ENCODE measurements at places on chromosomes 13 and 19. TPM values are rescaled to one million over a fixed set of nuclear protein-coding genes. Genes with fewer than 3 reads are reported as not detected.
A peak's percentile ranks its signal among the peaks of the same experiment; 100 is the strongest.

Gene RFPL4AL1
- not detected for total RNA-seq

Gene NOP53
- total RNA-seq: 296 TPM

DNA sequence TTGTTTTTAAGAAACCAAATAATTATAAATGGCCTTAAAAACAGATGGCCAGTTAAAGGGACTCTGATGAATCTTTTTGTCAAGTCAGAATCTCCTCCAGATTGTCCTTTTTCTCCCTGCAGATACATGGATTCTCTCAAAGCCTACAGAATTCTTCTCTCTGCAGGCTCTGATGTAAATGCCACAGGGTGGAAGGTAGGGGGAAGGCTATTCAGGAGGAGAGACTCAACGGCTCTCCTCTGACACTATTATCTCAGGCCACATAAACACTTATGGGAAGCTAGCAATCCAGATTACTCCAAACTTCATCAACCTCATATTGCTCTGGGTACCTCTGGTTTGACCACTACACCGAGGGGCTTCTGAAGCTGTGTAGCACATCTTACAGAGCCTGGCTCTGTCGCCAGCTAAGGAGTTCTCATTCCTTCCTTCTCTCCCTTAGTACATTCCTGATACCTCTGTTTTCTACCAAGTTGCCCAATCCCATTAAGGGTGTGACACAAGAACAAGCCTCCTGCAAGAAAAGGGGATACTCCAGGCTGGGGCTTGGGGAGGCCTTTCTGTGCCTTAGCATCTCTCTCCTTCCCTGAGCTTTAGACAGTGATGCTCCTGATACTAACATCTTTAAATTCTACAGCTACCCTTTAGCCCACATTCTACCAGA, 14.9 kb downstream of the LCP1 start:
- no peak for DNase-seq

- no peak for DNase-seq
Observed at GRCh38 chr13:75452564-75452963, 29.4 kb downstream of the TBC1D4 start.

Gene LCP1
- 197 TPM for total RNA-seq

DNA sequence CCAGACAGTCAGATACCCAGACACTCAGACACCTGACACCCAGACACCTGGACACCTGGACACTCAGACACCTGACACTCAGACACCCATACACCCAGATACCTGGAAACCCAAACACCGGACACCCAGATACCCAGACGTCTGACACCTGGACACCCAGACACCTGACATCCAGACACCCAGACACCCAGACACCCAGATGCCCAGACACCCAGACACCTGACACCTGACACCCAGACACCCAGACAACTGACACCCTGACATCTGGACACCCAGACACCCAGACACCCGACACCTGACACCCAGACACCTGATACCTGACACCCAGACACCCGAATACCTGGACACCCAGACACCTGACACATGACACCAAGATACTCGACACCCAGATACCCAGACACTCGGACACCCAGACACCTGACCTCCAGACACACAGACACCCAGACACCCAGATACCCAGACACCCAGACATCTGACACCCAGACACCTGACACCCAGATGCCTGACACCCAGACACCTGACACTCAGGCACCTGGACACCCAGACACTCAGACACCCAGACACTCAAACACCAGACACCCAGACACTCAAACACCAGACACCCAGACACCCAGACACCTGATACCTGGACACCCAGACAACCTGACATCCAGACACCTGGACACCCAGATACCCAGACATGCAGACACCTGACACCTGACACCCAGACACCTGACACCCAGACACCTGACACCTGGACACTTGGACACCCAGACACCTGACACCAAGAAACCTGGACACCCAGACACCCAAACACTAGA, 19.1 kb downstream of the C19orf12 start:
- DNase-seq: no peak

DNA sequence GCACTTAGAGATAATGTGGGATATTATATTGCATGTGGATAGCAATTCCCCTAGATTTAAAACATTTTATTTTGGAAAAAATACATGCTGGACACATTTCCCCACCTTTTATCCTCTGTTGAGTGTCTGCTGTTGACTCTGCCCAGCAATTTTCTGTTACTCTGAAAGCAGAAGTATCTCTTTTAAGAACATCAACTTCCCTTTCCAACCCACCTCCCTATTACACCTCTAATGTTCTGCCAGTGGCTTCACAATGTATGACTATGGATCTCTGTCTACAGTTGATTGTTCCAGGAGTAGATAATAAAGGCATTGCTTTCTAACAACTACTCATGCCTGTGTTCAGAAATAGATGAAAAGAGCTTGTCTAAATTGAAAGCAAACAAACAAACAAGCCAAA, 754.8 kb upstream of the SLITRK6 start:
- no peak for DNase-seq

Gene RAB3A
- total RNA-seq: 4.0 TPM

DNA sequence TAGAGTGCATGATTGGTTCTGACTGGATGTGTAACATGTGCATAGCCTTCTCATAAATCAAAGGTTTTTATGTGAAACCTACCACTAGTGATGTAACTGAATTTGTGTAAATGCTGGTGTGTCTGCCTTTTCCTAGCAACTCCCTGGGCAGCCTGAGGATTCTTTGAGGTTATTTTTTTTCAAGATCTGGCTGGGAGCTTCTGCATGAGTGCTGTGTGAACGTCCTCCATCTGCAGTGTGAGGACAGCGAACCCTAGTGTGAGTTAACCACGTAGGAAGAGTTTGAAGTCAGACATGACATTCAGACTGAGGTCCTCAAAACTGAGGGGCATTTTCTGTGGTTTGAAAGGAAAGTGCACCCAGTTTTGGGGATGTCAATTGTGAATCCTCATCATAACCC, 39.9 kb downstream of the DPRX start:
- DNase-seq: no peak

GRCh38 chr13:85665286-85665685, 133.9 kb downstream of the SLITRK6 start:
- DNase-seq: peak; percentile 4

DNA sequence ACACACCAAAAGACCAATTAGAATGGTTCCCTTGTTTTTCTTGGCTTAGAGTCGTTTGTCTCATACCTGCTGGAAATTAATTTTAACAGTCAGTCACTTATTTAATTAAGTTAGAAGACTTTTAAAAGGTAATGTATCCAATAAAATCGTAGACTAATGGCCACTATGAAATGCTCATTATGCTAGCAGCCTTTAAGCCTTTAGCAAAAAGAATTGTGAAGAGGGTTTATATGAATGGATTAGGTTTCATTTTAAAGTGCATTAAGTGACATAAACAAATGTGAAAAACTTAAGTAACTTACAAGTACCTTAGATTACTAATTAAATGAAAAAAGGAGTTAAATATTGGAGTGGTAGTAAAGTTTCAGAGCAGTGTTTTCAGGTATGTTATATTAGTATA, 139.6 kb downstream of the RXFP2 start:
- DNase-seq: no peak

Gene PALM3
- 25.0 TPM for total RNA-seq

- DNase-seq: no peak
Observed at GRCh38 chr13:52447354-52447753, 3.1 kb downstream of the VPS36 start.

DNA sequence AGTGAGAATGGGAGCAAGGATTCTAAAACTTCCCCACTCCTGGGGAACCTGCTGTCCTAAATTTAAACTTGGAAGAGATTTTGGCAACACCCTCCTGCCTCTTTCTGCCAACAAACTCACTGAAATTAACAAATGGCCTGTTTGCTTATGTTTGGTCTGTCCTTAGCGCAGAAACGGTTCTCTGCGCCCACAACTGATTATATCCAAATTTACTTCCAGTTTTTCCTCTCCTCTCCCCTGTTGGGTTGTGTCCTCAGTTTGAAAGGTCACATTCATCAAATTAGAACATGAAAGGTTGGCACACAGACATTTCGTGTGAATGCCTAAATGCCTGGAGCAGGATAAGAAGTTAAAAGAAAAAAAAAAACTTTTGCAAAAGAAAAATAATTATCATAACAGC, 56.4 kb upstream of the MRI1 start:
- DNase-seq: no peak

- no peak for DNase-seq
Observed at GRCh38 chr13:64369121-64369520, 2861.0 kb downstream of the PCDH9 start.

Gene ZNF541
- not detected for total RNA-seq

GRCh38 chr19:58557221-58558065, 968 bp downstream of the UBE2M start:
- DNase-seq: no peak

Gene AMH
- total RNA-seq: 6.9 TPM

Gene C5AR1
- 8.5 TPM for total RNA-seq

GRCh38 chr19:4474514-4475022, 2.5 kb downstream of the HDGFL2 start:
- DNase-seq: no peak

Gene SCAF1
- 91.3 TPM for total RNA-seq

DNA sequence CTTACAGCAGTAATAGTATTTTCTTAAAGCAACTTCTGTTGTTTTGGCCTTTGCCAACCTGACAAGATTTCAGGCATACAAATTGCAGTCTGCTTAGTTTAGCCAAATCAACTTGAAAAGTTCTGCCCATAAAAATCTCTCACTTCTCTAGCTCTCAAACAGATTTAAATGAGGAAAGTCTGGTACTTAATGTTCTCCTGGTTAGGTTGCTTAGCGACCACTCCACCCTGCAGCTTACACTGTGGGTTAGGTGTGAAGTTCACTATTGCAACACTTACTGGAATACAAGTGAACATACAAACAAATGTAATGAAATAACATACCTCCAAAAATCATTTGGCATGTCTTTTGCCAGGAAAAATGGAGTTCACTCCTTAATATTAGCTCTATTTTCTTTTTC, 178.7 kb upstream of the PCDH9 start:
- no peak for DNase-seq

GRCh38 chr13:57624565-57625435, 6.7 kb upstream of the PCDH17 start:
- DNase-seq: peak; percentile 43

Gene TMEM59L
- total RNA-seq: 0.65 TPM

DNA sequence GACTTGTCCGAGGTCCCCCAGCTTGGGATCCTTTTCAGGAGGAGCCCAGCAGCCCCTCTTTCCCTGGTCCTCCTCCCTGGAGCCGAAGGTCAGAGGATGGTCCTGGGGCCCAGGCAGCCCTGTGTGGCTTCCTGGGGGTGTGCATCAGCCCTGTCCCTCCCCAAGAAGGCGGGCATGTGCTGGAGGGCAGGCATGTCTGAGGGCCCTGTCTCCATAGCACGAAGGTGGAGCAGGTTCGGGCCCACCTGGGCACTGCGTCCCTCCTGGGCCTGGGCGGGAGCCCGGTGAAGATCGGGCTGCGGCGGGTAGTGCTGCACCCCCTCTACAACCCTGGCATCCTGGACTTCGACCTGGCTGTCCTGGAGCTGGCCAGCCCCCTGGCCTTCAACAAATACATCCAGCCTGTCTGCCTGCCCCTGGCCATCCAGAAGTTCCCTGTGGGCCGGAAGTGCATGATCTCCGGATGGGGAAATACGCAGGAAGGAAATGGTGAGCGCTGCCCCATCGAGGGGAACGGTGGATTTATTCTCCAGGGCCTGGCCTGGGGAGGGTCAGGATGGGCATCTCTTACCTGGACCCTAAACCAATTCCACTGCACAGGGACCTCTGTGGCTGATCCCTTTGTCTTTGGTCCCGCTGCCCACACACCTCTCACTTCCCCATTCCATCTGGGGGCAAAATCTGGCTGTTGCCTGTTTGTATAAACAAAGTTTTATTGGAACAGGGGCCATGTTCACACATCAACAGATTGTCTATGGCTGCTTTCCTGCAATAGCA, 10.9 kb downstream of the TIMM13 start:
- no peak for DNase-seq

DNA sequence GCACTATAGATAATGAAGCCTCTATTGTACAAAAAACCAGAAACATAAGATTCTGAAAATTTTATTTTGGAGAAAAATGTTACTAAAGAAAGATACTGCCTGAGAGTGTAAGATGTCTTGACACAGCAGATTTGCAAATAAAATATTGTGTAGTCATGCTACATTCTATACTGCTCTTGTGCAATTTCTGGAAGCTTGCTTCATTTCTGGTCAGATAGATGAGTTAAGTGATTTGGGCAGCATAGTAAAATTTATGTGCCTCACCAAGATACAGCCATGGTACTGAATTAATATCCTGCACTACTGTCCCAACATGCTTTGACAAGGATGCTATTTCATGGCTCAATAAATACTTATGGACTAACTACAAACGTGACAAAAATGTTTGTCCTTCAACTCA, 55.1 kb upstream of the STARD13 start:
- peak; percentile 40 for DNase-seq

DNA sequence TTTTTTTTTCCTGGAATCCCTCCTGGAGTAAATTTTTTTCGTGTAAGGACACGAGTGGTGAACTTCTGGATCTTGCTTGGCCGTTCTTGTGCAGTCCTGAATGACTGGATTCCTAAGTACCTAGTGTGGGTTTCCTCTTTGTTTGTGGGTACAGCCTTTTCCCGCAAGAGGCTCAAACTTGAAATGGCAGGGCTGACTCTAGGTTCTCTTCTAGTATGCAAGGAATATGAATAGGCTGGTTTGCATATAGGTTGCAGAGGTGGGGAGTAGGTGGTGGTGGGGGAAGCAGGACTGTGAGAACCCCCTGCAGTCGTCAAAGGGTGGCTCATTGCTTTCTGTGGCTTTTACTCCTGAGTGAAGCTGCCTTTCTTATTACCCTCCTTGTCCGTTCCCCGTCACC, 13.6 kb downstream of the UBAC2 start:
- peak; percentile 5 for DNase-seq

GRCh38 chr19:48836089-48837017, at the start of gene HSD17B14:
Gene HSD17B14 (minus strand): TSS chr19:48836491. CDS start chr19:48836411, 80 bp downstream.
- DNase-seq: peak; percentile 84

Gene ZSCAN5C
- not detected for total RNA-seq

Gene TMEM86B
- 18.4 TPM for total RNA-seq

Gene MUC16
- total RNA-seq: 75.0 TPM

Gene XPO4
- total RNA-seq: 11.1 TPM

Gene FAM216B
- not detected for total RNA-seq

DNA sequence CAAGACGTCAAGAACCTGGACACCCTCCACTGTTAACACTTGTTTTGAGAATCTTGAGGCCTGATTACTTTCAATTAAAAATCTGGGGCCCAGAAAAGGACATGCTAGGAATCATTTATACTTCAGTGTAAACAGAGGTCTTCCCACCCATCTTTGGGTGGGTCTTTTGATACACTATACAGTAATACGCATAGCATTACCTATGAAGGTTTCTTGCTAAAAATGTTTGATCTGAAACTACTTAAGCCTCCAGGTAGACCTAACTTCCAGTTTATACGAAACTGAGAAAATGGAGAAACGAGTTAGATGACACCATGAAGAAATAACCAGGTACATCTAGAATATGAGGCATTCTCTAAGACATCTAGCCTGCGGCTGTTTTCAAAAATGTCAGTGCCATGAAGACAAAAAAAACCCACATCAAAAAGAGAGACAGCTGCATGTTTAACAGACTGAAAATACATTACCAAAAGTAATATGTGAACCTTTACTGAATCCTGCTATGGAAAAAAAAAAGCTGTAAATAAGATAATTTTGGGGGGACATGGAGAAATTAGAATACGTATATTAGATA, 36.6 kb downstream of the TGDS start:
- no peak for DNase-seq
